ENCODE measurements at places on chromosomes 12 and 14.

- DNase-seq, result no peak
Observed at GRCh38 chr14:103095210-103095778, 769 bp downstream of the EXOC3L4 start.

- no peak for DNase-seq
Observed at GRCh38 chr12:91991399-91992187, 154.1 kb downstream of the BTG1 start.

DNA sequence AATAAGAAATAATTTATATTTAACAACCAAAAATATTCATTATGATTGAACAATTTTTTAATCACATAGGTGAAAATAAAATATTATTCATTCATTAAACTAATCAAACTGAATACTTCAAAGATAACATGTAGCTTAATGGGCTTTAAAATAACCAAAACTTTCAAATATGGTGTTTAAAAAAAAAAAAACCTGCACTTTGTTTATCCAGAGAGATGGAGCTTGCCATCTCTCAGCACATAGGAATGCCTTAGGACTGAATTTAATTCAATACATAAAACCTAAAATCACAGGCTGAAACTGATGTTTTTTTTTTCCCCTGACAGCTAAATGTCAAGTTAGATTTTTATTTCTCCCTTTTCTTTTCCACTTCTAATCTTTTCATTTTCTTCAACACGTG is 14.4 kb upstream of the CCER1 start:
- DNase-seq, result no peak

- DNase-seq, result no peak
Observed at GRCh38 chr14:64704743-64705380, 638 bp downstream of the PLEKHG3 start.

DNA sequence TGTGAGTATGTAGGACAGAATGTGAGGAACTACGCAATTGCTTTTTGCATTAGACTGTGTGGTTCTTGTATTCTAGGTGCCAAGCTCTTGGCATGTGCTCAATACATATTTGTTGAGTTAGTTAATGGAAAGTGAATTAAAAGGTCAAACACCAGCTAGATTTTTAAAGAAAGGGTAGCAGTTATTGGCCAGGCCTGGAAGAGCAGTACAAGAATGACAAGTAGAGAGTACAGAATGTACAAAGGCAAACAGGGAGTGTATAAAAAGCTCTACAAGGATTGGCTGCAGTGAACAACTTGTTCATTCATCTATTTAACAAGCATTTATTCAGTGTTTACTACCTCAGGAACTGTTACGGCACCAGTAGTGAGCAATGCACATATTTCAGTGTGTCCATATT is 854.0 kb upstream of the SEL1L start:
- DNase-seq, result no peak

GRCh38 chr14:95948558-95948981 is 71.9 kb downstream of the TUNAR start:
- no peak for DNase-seq

DNA sequence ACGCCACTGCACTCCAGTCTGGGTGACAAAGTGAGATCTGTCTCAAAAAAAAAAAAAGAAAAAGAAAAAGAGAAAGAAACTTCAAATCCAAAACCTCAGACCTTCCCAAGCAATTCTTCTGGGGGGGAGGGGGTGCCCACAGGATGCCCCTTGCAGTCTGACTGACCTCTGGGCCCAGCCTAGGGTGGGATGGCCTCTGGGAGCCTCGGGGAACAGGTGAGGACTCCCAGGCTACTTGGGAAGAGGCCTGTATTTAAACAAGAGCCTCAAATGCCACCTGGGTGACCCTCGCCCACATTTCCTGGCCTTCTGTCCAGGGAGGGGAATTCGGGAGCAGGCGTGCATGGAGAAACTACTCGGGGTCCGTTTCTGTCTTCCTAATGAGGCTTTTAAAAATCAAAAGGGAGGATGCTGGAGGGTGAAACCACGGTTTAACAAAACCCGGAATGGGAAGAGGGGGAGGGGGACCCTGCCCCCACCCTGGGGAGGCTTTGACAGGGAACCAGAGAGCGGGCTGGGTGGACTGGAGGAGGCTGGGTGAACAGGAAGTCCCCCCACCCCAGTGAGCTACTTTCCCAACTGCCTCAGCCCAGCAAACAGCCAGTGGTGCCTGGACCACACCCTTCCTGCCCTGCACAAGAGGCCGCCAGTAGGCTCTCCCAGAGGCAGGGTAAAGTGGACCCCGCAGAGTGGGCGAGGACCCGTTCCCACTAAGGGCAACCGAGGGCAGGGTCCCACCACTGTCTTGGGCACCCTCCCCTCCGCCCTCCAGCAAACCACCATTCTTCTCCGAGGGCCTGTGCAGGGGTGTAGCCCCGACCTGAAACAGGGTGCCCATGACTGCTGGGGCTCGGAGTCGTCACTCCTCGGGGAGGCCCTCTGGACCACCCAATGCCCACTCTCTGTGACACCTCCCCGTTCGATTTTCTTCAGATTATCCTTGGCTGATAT is 1.5 kb upstream of the FBRSL1 start:
- DNase-seq, result no peak

DNA sequence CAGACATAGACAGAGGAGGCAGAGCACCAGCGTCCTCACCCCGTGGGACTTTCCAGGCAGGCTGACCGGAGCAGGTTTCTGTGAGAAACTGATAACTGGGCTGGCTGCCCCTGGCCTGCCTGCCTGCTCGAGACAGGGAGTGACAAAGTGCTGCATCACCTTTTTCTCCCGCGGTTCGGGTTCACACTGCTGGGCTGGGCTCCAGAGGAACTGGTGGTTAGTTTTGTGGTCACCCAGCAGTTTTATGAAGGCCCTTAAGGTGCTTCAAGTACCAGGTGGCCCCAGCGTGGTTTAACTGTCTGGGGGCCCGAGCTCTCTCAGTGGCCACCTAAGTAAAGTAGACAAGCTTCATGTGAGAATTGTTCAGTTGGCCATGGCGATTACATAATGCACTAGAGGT is 1073.6 kb downstream of the BCL11B start:
- no peak for DNase-seq

GRCh38 chr14:91233936-91234790 is 10.3 kb downstream of the GPR68 start:
- DNase-seq, result no peak

DNA sequence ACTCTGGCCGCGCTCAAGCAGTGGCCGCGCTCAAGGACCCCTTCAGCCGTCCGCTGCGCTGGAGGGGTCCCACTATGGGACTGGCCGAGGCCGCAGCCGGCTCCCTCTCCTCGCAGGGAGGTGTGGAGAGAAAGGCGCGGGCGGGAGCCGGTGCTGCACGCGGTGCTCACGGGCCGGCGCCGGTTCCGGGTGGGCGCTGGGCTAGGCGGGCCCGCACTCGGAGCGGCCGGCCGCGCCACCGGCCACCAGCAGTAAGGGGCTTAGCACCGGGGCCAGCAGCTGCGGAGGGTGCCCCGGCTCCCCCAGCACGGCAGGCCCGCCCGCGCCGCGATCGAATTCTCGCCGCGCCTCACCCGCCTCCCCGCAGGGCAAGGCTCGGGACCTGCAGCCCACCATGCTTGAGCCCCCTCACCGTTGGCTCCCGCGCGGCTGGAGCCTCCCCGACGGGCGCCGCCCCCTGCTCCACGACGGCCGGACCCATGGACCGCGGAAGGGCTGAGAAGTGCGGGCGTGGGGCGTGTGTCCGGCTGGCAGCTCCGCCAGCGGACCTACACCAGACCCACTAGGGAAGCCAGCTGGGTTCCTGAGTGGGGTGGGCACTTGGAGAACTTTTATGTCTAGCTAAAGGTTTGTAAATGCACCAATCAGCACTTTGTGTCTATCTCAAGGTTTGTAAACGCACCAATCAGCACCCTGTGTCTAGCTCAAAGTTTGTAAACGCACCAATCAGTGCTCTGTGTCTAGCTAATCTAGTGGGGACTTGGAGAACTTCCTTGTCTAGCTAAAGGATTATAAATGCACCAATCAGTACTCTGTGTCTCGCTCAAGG is 49.5 kb downstream of the KLHL28 start:
- DNase-seq, result no peak

DNA sequence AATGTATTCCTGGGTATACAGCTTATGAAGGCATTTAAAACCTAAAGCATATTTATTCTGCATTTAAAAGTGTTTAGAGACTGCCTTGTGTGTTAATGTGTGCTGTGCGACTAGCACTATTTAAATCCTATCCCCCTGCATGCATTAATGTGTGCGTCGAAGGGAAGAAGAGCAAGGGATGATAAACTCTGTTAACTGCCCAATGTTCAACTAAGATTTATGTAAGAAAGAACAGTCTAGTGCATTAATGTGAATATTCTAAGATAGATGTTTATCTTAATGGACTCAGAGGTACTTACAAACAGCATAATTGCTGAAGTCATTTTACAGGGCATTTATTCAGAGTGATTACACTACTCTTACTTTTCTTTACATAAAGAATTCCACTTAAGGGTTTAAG is 424.8 kb downstream of the DIO2 start:
- no peak for DNase-seq

GRCh38 chr14:79613625-79614024 is 597.7 kb downstream of the DIO2 start:
- DNase-seq, result no peak

DNA sequence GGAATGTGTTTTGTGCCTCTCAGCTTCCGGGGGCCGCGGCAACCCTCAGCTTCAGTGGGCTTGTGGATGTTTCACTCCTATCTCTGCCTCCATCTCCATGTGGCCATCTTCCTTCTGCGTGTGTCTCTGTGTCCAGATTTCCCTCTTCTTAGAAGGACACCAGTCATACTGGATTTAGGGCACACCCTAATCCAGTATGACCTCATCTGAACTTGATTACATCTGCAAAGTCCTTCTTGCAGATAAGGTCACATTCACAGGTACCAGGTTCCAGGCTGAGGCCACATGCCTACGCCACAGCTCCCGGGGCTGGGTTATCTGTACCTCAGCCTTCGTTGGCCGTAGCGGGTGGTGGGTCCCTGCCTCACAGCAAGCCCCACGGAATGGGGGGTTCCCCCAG is 68.9 kb downstream of the ZNF664 start:
- no peak for DNase-seq

DNA sequence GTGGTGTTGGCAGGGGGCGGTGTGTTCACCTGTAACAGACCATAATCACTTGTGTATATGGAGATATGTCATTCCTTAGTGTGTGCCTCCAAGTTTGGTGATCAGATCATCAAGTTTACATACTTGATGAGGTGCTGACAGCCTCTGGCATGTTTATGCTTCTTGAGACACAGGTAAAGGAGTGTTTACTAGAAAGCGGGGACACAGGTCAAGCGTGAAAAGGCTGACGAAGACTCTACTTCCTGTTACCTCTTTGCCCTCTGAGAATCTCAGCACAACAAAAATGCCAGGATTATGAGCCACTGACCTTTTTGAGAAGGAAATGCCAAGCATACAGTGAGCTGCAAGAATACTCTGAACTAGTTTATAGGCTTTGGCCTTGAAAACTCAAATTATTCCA is 29.6 kb downstream of the PRDM4 start:
- DNase-seq, result no peak

DNA sequence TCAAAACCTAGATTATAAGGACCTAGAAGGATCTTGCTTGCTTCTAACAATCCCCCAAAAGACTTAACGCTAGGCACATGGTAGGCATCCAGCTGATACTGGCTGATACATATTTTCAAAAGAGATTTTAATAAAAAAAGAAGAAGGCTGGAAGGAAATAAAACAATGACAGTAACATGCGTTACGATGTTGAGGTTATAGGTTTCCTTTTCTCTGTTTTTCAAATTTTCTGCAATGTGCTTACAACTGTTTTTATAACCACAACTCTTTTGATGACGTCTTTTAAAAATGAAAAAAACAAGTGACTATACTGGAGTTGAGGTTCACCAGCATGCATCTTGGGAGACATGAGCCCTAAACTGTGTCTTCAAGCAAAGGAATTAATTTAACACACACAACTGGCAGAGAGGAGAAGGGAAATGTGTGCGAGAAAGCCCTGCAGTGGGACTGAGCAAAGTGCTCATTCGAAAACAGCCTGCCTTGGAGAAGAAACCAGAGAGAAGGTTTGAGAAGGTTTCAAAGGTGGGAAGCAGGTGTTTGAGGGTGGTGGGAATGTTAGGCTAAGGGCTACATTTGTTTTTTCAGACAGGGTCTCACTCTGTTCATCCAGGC is 80.4 kb downstream of the DUSP16 start:
- DNase-seq, result no peak

DNA sequence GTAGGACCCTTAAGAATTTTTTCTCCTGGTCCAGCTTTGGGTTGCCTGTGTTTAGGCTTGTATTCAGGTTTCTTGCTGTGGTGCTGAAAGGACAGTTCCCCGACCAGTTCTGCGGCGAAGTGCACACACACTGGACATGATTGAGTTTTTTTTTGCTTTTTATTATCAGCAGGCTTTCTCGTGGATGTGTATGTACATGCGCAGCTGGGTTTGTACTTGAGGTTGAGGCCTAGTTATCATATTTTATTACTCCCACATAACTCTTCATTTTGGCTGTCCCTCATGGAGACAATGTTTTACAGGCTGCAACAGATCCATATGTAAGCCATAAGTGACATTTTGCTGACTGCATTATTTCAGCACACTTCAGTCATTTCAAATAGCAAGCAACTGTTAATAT is 2.5 kb downstream of the SCN8A start:
- no peak for DNase-seq

DNA sequence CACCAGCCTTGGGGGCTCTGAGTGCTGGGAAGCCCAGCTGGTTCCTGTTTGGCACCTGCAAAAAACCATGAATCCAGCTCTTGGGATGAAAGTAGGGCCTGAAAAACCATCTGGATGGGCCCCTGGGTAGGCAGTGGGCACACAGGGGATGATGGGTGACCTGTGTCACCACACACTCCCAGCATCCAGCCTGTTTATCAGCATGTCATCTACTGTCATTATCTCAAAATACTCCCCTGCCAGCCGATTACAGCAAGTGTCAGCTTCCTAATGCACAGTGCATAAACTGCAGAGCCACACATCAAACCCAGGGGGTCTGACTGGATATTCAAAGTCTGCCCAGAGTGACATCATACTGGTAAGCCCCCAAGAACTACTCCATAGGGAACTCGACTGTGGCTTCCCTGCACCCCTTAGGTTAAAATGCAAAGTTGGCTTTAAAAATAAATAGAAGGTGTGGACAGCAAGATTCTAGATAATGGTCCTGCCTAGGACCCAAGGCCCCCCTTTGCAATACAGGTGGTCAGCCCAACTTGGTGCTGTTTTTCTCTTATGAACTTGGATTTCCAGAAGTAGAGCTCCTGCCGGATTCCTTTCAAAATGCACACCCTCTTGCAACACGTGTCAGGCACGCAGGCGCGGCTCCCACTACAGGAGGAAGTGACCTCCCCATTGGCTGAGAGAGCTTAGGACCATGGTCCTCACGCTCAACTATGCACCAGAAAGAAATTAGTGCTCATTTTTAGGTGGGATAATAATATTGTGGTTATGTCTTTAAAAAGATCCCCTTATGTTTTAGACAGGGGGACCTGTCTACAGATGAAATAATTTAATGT is 94.1 kb downstream of the GCH1 start:
- no peak for DNase-seq

- no peak for DNase-seq
Observed at GRCh38 chr12:15883536-15883935, 1.3 kb downstream of the STRAP start.

DNA sequence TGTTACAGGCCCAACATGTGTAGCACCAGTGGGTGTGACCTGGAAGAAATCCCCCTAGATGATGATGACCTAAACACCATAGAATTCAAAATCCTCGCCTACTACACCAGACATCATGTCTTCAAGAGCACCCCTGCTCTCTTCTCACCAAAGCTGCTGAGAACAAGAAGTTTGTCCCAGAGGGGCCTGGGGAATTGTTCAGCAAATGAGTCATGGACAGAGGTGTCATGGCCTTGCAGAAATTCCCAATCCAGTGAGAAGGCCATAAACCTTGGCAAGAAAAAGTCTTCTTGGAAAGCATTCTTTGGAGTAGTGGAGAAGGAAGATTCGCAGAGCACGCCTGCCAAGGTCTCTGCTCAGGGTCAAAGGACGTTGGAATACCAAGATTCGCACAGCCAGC is 8.6 kb downstream of the BCL2L14 start:
- DNase-seq, result no peak
